ENCODE measurements at places on chromosomes 6 and 20.

GRCh38 chr6:17705428-17705777, 1.3 kb downstream of the NUP153 start:
- no peak for DNase-seq

DNA sequence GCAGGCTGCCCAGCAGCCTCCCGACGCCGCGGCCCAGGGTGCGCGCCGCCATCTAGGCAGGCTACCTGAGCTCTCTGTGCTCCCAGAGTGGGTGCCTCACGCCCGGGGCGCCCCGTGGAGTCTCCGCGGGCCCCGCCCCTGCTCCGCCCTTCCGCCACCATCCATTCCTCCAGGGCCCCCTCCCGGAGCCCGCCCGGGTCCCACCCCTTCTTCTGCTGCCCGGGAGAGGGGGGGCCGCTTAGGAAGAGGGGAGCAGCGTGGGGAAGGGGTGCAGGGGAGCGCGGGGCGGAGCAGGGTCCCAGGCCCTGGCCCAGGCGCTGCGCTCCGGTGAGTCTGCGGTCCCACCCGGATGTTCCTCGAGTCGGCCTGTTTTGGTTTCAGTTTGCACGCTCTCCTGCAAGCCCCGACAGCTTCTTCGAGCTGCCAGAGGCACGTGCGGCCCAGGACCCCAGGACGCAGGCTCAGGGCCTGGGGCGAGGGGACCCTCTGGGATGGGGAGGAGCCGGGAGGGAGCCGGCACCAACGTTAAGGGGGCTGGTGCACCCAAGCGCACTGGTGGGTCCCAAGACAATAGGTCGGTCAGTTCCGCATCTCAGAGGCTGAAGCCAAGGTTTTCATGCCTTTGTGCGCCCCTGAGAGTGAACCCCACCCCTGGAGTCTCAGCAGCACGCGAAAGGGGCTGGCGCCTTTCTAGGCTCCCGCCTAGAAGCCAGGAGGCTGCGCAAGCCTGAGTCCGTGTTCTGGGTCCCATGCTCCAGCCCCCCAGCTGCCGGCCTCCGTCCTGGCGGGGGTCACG, at the start of gene ACSS1:
ACSS1 (minus strand) TSS at position 89 of the 796 bp plus-strand sequence; CDS start at position 52, 37 bp downstream.
- DNase-seq = peak; percentile 90

GRCh38 chr6:78559056-78559455, 308.3 kb upstream of the IRAK1BP1 start:
- no peak for DNase-seq

- no peak for DNase-seq
These were observed 266.3 kb downstream of the CDC5L start for GRCh38 chr6:44653761-44654218.

- no peak for DNase-seq
These were observed 73.3 kb upstream of the NXT1 start for GRCh38 chr20:23277316-23277715.

DNA sequence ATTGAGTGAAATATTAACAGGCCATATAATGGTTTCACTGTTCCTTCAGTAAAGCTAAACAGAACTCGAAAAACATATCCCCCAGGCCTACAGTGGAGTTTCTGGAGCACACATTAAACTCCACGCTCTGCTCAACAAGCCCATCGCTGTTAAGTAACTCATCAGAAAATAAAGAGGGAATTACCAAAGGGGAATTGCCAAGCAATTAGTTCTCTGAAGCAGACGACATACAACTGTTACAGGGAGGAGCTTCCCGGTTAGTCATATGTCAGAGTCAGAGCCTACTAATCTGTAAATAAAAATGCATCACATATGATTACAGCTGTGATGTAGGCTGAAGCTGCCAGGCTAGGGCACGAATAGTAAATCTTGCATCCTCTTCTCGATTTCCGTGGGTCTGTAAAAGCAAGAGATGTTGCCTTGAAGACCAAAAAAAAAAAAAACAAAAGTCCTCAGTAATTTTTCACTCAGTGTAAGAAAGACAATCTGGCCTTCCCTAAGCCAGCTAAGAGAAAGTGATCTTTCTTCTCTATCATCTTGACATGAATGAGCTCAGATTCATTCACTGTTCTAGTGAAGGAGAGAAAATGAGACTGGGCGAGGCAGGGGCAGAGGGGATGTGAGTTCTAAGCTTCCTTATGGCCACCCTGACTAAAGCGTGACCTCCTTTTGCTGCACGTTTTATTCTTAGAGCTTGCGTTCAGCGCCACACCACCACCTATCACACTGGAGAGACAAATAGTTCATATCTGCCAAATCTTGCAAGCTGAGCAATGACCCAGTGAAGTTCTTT, 13.8 kb downstream of the ATXN1 start:
- DNase-seq = no peak

DNA sequence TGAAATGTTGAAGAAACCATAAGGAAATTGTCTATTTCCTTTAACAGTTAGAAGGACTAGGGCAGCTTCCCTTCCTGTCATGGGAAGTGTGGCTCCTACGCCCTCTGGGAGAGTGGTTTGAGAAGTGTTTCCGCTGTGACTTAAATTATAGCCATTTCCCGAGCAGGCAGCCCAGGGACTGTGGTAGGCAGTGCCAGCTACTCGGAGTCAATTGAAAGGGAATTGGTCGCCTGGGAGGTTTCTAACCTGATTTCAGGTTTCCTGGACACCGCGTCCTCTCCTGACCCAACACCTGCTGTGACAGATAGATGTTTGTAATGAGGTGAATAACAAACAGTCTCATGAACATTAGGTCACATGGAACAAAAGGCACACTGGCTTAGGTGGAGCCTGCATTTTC, 256.1 kb upstream of the PLCB4 start:
- DNase-seq = no peak

DNA sequence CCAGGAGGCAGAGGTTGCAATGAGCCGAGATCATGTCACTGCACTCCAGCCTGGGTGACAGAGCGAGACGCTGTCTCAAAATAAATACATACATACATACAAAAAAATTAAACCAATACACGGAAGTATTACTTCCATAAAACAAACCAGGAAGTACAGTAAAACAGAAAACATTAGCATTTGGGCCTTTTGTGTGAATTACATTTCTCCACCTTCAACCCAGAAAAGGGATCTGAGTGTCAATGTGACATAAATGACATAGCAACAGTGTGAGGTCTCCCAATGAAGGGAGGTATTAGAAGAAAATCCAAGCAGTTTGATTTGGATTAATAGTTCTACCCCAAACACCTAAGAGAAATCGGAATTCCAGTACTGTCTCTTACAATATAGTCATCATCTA, 10.1 kb downstream of the CSNK2A1 start:
- no peak for DNase-seq

DNA sequence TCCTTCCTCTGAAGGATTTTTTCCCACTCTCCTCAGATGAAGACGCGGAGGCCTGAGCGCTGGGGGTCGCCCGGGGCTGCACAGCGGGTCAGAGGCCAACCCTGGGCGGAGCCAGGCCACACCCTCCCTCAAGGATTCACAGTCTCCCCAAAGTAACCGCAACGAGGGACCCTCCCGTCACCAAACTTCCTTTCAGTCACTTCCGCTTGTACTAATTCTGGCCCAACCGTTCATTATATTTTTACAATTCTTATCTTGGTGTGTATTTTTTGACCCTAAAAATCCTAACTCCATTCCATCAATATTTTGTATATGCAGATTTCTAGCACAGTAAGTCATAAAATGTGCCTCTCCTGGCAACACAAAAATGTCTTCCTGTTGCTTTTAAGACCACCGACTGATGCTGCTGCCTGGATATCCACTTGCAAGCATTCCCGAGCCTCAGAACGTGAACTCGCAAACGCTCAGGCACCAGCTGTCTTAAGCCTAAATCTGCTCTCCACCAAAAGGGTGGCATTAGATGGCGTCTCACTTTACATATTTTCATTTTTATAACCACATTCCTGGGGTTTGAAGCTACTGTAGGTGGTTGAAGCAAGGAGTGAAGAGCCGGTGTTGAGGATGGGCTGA, 128.0 kb downstream of the DLL1 start:
- no peak for DNase-seq

DNA sequence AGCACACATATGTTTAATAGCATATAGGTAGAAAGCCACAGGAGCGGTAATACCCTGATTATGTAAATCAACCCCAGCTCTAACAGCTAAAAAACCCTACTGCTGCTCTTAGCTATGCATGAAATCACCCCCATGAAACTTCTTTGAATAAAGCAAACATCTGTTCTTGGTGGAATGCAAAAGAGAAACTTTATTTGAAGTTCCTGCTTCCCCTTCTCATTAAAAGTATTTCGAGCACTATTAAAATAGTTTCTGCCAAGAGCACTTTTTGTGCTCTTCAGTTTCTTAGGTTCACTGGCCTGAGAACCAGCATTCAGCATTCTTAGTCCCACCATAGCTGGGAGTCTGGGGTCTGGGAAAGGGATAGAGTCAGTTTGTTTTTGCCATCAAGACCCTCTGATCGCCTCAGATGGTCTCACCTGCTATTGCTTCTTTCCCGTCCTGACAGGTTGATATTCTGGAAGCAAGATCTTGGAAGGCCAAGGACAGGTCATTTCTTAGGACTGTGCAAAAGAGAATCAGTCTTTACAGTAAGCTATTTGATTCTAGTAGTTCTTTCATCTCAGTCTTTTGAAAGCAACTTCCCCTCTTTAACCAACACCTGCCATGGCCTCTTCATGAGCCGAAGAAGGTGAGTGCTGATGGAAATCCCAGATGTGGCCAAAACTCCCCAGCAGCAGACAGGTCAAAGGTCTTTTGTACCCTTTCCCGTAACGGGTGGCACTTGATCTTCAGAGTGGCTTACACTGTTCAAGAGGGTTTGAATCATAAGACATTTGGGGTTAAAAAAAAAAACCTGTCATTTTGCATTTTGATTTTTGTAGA, 76.5 kb upstream of the TMEM170B start:
- no peak for DNase-seq

GRCh38 chr20:62782893-62783278, 13.4 kb upstream of the MRGBP start:
- DNase-seq = no peak

GRCh38 chr20:11344939-11345338, 572.8 kb upstream of the BTBD3 start:
- no peak for DNase-seq

DNA sequence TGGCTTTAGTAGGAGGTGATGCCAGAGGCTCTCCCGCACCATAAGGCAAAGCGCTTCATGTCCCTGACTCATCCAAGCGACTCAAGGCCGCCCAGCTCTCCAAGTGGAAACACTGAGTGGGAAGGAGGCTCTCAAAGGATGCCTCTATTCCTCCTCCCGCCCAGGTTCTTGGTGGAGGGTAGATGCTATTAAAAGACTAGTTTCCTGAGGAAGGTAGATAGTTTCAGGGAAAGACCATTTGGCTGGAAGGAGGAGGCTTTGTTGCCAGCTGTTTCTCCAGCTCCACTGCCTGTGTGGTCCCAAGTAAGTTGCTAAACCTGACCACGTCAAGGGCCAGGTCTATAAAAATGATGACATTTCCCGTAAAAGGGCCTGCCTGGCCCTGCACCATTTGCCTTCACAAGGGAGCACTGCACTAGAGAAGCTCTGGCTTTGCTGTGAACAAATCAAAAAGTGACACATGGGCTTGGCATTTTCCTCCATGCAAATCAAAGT, 48.2 kb downstream of the GMDS start:
- no peak for DNase-seq

DNA sequence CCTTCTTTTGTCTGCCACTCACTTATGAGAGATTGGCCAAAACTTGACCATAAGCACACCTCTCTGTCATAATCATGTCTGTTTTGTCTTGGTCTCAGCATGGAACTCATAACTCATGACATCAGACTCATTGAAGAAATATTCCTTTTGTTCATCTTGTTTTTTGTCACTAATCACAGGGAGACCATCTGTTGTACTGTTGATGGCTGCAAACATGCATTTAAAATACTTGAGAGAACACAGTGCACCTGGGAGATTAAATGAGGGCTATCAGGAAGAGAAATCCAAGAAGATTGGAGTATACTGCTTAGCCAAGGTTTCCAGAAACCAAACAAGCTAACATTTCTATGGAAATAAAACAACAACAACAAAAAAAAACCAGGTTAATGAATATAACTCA, 689.7 kb downstream of the EPM2A start:
- no peak for DNase-seq

DNA sequence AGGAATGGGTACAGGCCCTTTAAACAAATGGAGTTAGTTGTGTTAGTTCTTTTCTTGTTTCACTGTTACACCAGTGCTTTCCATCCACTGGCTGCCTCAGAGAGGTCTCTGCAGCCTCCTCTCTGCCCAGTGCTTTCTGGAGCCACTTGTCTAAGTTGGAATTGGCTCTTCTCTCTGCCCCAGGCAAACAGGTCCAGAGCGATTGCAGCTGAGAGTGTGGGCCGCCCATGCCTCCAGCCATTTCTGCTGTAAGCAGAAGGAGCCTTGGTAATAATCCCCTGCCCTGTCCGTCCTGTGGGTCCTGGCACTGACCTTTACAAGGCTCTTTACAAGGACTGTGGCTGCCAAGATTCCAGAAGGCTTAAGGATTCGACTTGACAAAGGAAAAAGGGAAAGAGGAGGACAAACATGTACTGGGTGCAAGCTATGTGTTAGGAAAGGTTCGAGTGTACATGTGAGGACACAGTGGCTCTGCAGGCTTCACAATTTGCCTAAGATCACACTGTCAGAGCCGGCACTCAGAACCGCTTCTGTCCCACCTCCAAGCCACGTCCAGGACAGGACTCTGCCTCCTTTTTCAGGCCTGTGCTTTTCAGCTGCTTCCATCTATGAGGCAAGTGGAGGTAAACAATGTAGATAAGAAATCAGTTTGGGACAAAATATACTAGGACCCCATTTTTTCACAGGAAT, 88.5 kb downstream of the POPDC3 start:
- DNase-seq = no peak

DNA sequence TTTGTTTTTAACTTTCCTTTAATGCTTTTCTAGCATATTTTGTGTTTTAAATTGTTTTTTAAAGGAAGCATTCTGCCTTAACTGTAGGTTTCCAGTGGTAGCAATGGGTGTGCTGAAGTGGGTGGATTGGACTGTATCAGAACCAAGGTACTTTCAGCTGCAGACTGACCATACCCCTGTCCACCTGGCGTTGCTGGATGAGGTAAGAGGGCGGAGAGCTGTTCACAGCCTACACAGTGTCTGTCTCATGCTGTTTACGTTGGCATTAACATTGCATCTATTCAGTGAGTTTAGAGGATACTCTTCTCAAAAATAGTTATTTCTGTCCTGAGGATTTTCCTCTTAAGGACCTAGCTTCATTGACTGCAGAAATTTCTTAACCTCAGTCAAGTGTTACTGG, 11.9 kb downstream of the NELFCD start:
- no peak for DNase-seq

DNA sequence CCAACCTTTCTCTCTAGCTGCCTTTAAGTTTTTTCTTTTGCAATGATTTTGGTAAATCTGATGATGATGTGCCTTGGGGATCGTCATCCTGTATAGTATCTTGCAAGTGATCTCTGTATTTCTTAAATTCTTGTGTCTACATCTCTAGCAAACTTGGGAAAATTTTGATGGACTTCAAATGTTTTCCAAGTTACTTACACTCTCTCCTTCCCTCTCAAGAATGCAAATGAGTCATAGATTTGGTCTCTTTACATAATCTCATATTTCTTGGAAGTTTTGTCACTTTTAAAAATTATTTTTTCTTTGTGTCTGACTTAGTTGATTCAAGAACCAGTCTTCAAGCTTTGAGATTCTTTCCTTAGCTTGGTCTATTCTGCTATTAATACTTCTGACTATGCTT, 176.4 kb downstream of the TBC1D32 start:
- no peak for DNase-seq

GRCh38 chr20:39825950-39826349, 863.1 kb downstream of the MAFB start:
- no peak for DNase-seq
